Spinal cord (tissue), 10 donors: ENCODE measurements at places on chromosomes 6 and 20. TPM values are rescaled to one million over a fixed set of nuclear protein-coding genes. Genes with fewer than 3 reads are reported as not detected.

- no peaks in the 10 kb centered on the region for H3K27me3 ChIP-seq
- no peak overlapping the region for H3K4me3 ChIP-seq
- H3K27ac ChIP-seq: no peak overlapping the region
- no peaks in the 10 kb centered on the region for H3K36me3 ChIP-seq
These were observed 83.6 kb downstream of the TMEM170B start for GRCh38 chr6:11621119-11621518.

GRCh38 chr6:41942067-41942851 lies 651 bp upstream of the CCND3 start:
- no peak for DNase-seq
- H3K27ac ChIP-seq: peak overlapping the region; percentile 63
- peak overlapping the region; percentile 90 for H3K4me3 ChIP-seq
- H3K27me3 ChIP-seq: no peaks in the 10 kb centered on the region
- peaks cover 39% of the 10 kb centered on the region for H3K4me1 ChIP-seq

DNA sequence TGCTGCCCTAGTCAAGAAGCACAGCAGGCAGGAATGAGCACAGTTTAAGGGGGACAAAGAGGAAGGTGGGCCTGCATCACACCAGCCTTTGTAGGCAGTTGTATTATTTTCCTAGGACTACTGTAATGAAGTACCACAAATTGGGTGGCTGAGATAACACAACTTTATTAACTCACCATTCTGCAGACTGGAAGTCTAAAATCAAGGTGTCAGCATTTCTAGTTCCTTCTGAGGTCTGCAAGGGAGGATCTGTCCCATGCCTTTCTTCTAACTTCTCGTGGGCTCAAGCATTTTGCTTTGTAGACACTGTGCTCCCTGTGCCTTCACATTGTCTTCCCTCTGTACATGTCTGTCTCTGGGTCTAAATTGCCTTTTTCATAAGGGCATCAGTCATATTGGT lies 488.5 kb upstream of the JARID2 start:
- DNase-seq: no peak
- no peak overlapping the region for H3K4me3 ChIP-seq
- H3K27me3 ChIP-seq: no peaks in the 10 kb centered on the region
- no peaks in the 10 kb centered on the region for H3K4me1 ChIP-seq

DNA sequence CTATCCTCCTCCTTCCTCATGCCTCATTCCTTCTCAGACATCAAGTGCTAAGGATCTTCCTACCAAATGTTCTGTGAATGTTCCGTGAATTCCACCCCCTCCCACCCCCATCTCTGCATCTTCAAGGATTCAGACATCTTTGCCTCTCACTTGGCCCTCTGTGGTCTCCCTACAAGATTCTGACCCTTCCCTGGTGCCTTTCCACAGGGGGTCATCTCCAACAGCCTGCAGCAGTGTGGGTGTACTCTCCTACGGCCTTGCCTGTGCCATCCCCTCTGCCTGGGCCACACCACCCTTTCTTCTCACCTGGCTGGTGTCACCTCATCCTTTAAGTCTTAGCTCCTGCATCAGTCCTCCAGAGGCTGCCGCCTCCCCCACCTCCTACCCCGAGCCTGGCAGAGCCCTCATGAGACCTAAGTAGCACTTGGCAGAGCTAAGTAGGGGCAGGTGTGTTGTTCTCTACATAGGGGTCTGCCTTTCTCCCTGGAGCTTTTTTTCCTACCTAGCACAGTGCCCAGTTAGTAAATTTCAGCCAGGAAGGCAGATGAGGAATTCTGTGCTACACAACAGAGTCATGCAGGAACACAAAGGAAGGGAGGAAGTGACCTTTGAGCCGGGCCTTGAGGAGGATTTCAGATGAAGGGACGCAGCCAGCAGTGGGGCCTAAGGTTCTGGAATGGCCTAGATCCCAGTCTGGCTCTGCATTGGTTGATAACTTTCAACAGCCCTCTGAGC lies 43.1 kb downstream of the TM9SF4 start:
- no peak for DNase-seq
- H3K27ac ChIP-seq: no peak overlapping the region
- no peaks in the 10 kb centered on the region for H3K27me3 ChIP-seq
- H3K4me1 ChIP-seq: no peaks in the 10 kb centered on the region
- H3K4me3 ChIP-seq: no peak overlapping the region
- H3K36me3 ChIP-seq: peaks cover 75% of the 10 kb centered on the region

DNA sequence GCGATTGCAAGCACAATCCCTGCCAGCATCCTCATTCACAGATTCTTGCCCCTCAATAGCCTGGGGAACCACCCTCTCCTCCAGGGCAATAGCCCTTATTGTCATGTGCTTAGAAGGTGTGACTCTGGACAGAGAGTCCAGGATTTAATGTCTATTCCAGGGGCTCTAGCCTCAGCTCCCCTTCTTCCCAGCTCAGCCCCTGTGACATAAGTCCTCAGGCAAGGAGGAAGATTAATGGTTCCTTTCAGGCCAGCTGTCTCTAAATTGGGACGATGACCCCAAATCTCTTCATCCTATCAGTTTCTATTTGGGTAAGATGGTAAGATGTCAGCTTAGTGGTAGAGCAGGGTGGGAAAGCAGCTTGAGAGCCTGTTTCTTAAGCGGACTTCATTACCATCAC lies 8.1 kb downstream of the LRFN2 start:
- DNase-seq: no peak
- H3K36me3 ChIP-seq: peaks cover 3% of the 10 kb centered on the region
- no peaks in the 10 kb centered on the region for H3K27me3 ChIP-seq
- H3K4me1 ChIP-seq: peaks cover 3% of the 10 kb centered on the region

DNA sequence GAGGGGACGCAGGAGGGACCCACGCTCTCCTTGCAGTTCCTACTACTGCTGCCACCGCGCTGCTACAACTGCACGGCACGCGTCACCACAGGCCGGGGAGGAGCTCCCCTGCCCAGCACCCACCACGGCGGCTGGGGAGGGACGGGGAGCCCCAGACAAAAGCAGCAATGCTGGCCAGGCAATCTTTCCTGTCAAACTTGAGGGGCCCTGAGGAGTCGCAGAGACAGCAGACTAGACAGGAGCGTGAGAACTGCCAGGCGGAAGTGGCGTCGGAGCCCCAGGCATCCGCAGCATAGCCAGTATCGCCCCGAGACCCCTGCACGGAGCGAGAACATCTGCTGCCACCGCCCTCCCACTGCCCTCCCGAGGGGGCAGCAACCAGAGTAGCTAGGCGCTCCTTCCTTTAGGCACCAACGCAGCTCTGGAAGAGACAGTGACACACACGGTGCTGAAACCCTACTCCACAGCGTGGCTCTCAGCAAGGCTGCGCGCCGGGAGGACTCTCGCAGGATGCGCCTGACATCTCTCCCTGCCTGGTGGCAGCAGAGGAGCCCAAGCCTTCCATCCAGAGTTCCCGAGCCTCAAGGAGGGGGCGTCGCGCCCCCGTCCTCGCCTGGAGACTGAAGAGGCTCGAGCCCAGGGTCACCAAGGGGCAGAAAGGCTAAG lies 2.2 kb downstream of the TAF4 start:
- H3K27me3 ChIP-seq: no peaks in the 10 kb centered on the region
- H3K4me1 ChIP-seq: peaks cover 50% of the 10 kb centered on the region
- H3K4me3 ChIP-seq: peak overlapping the region; percentile 16
- no peak overlapping the region for H3K27ac ChIP-seq

Gene HLA-DMA
- total RNA-seq: 9.9 TPM

Gene PTPN1
- total RNA-seq: 15.4 TPM

Gene OR12D3
- total RNA-seq: not detected

Gene FOXC1
- 105 TPM for total RNA-seq
